Activated naive CD4-positive, alpha-beta T cell (primary cell): ENCODE measurements at places on chromosomes 6 and 20.
A peak's percentile ranks its signal among the peaks of the same experiment; 100 is the strongest.

GRCh38 chr6:169786349-169786748, 34.9 kb downstream of the ERMARD start:
- DNase-seq, result no peak

DNA sequence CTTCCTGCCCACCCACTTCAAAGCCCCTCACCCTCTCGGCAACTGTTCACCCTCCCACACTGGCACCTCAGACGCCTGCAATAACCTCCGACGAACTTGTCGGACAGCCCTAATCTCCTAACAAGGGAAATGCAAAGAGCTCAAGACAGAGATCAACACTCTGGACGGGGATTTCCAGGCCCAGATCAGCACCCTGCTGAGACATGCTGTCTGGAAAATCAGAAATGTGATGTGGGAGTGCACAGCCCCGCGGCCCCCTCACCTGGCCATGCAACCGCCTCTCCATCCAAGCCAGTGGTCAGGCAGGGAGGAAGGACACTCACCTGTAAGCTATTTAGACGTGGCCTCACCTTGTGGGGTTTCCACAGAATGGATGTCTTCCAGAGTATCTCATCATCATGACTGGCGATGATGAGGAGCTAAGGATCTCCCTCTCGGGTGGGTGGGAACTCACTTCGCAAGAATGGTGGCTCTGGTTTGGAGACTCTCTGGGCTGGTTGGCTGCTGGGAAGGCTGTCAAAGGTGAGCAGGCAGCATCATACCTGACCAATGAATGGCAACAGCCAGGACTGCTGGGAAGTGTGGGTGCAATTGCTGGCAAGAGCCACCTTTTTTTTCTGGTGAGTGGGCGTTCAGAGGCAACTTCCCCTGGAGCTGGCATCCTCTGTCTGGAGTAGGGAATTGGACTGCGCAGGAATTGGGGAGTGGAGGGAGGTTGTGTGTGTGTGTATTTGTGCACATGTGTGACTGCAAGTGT, 28.1 kb upstream of the ADTRP start:
- DNase-seq, result no peak

DNA sequence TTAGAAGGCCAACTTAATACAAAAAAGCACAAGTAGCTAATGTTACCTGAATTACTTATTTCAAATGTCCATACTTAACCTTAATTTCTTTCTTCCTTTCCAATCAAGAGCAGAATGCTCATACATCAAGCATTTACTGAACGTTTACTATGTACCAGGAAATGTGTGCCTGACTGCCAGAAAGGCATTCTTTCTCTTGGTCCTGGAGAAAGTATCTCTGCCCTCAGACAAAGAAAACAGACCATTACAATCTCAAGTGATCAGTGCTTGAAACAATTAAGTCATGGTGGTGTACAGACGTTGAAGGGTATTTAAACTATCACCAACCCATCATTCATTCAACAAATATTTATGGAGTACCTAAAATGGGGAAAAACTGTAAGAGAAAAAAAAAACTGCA, 26.4 kb downstream of the CSNK2A1 start:
- DNase-seq, result no peak

DNA sequence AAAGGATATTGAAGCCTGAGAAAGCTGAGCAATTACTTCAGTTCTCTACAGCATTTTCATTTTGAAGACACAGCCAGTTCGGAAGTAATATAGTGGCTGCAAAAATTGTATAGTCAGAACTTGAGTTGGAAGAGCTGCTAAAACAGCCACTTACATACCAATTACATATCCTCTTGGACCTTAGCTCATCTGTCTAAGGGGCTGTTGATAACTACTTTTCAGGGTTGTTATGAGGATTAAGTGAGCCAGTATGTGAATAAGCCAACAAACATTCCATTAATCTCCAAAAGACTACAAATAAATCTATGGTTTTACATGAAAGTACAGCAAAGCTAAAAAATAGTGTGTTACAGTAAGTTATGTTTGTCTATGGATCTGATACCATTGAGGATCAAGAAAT, 59.7 kb downstream of the TMEM200A start:
- no peak for DNase-seq

DNA sequence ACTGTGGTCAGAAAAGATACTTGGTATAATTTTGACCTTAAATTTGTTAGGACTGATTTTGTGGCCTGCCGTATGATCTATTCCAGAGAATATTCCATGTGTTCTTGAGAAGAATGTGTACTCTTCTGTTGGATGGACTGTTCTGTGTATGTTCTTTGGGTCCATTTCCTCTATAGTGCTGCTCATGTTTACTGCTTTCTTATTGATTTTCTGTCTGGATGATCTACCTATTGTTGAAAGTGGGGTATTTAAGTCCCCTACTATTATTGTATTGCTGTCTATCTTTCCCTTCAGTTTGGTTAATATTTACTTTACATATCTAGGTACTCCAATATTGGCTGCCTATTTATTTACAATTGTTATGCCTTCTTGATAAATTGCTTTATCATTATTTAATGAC, 298.4 kb downstream of the BCKDHB start:
- DNase-seq, result no peak

DNA sequence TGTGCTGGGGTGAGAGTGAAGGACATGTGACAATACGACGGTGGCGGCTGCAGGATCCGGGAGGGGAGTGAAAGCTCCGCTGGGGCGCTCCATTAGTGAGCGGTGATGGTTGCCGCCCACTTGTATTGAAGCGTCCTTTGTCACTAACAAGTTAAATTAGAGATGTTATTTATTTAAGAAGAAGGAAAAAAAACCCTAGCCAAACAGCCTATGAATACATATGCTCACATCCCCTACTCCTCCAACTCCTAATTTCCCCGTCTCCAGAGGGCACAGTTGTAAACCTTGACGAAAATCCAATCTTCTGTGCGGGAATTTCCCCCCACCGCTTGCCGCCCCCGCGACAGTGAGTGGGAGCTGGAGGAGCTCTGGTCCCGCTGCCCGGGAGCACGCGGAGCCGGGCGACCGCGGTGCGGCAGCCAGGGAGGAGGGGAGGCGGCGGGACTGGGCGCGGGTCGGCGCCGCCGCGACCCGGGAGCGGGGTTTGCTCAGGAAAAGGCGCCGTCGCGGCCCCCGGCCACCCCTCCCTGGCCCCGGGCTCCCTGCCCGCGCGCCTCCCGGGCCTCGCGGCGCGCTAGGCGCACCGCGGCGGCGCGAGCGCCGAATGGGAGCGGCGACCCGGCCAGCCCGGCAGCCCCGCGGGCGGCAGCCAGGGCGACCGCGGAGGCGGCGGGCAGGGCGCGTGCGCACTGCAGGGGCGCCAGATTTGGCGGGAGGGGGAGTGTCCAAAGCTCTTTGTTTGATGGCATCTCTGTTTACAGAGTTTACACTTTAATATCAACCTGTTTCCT, at the start of gene MYB:
Gene MYB (plus strand): TSS at position 767 of the 791 bp plus-strand sequence. CDS start 206 bp downstream, outside the sequence.
- peak; percentile 39 for DNase-seq

GRCh38 chr6:13711324-13711732, 307 bp downstream of the RANBP9 start:
- peak; percentile 55 for DNase-seq

- no peak for DNase-seq
Measured at GRCh38 chr6:141867767-141868166, 265.0 kb upstream of the GJE1 start.

GRCh38 chr6:14207448-14207847, 89.9 kb downstream of the CD83 start:
- DNase-seq, result no peak

- DNase-seq, result no peak
Measured at GRCh38 chr20:24610341-24611115, 141.1 kb downstream of the SYNDIG1 start.

GRCh38 chr20:15544742-15545141, 1028.5 kb downstream of the KIF16B start:
- DNase-seq, result no peak

DNA sequence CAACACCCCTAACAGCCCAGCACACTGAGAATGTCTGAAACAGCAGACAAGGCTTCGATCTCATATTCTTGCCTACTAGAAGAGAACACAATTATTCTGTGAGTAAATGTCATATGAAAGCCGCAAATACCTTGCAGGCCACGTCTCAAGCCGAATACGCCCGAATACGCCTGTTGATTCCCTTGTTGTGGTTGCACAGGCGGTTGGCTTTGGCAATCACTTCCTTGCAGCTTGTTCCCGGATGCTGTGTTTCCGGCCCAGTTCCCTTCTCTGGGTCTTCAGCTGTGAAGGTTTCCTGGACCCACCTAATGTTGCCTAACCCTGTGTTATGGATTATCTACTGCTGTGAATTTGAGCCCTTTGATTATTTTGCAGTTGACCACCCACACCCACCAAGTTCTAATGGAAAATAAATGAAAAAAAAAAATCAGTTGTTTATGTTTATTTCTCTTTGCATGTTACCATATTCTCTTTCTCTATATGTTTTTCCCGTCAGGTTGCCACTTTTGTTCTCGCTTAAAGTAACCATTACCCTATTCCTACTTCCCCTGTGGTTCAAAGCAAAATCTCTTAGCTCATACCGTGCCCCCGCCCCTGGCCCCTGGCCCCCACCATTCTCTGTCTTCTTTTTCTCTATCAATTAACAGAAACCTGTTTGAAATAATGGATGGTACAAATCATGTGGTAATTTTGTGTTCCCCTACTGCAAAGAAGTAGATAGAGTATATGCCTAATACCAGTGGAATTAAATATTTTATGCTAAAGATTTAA, 172.4 kb downstream of the ADGB start:
- no peak for DNase-seq

DNA sequence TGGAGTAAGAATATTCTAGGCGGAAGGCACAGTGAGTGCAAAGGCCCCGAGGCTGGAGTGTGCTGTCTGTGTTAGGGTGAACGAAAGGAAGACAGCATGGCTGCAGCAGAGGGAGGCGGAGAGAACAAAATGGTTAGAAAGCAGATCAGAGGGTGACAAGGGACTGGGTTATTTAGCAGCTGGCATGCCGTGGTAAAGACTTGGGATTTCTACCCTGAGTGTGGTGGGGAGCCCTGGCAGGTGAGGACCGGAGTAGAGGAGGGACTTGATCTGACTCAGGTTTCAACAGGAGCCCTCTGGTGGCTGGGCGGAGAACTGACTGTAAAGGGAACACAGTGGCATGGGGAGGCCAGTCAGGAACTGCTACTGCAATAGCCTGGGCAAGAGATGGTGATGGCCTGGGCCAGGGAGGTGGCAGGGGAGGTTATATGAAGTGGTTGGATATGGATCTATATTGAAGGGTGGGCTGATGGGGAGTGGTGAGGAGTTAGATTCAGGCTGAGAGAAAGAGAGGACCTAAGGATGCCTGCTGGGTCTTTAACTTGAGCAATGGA, 38.0 kb downstream of the PIM1 start:
- DNase-seq, result peak; percentile 80

GRCh38 chr6:140203661-140204147, 829.3 kb upstream of the CITED2 start:
- DNase-seq, result no peak

GRCh38 chr6:157804448-157805327, 18.4 kb upstream of the SNX9 start:
- DNase-seq, result no peak

DNA sequence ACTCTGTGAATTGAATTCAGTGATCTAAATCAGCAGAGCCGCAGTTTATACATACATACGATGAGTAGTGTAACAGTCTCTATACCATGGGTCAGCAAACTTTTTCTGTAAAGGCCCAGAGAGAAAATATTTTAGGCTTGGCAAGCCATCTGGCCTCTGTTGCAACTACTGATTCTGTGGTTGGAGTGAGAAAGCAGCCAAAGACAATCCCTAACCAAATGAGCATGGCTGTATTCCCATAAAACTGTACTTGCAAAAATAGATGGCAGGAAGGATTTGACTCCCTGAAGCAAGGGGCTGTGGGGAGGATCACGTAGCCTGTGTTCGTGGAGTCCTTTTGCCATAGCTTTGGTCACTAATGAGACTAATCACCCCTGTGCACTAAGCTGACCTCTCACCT, 17.9 kb upstream of the MOCS1 start:
- no peak for DNase-seq

DNA sequence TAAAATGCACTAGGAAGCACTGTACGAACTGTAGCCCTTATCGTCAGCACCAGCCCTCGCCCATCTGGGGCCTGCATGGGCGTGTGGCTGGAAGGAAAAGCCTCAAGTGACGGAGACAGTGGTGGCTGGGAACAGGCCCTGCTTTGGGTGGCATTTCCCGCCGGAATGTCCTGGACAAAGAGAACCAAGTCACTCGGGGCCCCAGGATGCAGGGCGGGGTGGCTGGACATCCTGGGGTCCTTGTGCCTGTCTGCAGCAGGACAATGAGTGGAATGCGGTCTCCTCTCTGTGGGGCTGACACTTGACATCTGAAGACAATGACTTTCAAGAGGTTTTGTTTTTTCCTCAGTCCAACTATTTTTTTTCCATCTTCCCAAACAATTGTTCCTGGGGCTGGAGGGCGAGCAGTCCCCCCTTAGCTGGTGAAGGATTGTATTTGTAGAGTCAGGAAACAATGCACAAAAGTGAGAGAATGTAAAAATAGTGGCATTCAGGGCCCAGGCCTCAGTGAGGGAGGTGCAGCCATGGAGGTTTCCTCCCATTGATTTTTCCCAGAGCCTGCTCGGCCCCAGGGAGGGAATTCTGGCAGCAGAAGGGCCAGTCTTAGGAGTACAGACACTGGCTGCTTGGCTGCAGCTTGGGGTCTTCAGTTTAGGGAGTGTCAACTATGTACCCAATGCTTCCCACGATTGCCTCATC, 64.4 kb downstream of the PREX1 start:
- DNase-seq, result no peak

GRCh38 chr20:5002077-5002413, 735 bp upstream of the SLC23A2 start:
- no peak for DNase-seq

DNA sequence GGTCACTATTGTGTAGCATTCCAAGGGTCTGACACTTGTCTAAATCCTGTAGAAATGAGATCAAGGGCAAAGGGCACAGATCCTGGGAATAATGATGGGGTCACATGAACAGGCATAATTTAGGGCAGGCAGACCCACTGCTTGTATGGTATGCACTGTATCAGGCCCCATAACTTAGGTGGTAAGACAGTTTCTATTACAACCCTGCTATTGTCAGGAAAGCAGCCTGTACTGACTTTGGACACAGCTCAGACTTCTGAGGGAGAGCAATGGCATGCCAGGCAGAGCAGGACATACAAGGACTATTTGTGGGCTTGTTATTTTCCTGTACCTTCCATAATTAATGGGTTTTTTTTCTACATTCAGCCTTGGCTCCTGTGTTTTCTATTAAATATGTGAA, 286.8 kb downstream of the PKHD1 start:
- no peak for DNase-seq

- no peak for DNase-seq
Measured at GRCh38 chr20:54208548-54209176, 775 bp downstream of the PFDN4 start.
